A673 (cell line): ENCODE measurements at places on chromosomes 3 and 15. TPM values are rescaled to one million over a fixed set of nuclear protein-coding genes. Genes with fewer than 3 reads are reported as not detected.

The SLC22A13 gene
- 0.66 and 1.1 TPM in 2 replicates for total RNA-seq

The SCAANT1 gene
- total RNA-seq = not detected in 2 replicates

The PLSCR2 gene
- total RNA-seq = not detected in 2 replicates

The ITGA11 gene
- 0.17 and 0.45 TPM in 2 replicates for total RNA-seq

The AAGAB gene
- 54.8 and 55.1 TPM in 2 replicates for total RNA-seq

The TMEM43 gene
- total RNA-seq = 50.8 and 55.6 TPM in 2 replicates

The TMEM45A gene
- total RNA-seq = 3.4 and 5.0 TPM in 2 replicates

The NPAP1 gene
- total RNA-seq = not detected in 2 replicates

The MST1 gene
- total RNA-seq = 3.7 and 4.5 TPM in 2 replicates

The PARP15 gene
- not detected in 2 replicates for total RNA-seq

The GOLGA8R gene
- total RNA-seq = 0.90 and 1.2 TPM in 2 replicates

The SAMD7 gene
- total RNA-seq = not detected in 2 replicates

The TUSC7 gene
- not detected in 2 replicates for total RNA-seq

The MOBP gene
- total RNA-seq = 0.19 and 0.22 TPM in 2 replicates

The HIGD1A gene
- total RNA-seq = 40.9 and 50.6 TPM in 2 replicates

The FBXO40 gene
- total RNA-seq = not detected in 2 replicates

The MAGEL2 gene
- not detected in 2 replicates for total RNA-seq

The CPN2 gene
- not detected in 2 replicates for total RNA-seq

The NR2E3 gene
- total RNA-seq = not detected in 2 replicates

The UBAP1L gene
- 3.6 and 3.9 TPM in 2 replicates for total RNA-seq

The LRRC2 gene
- total RNA-seq = 0.24 and 0.28 TPM in 2 replicates

The HEG1 gene
- 31.8 and 34.3 TPM in 2 replicates for total RNA-seq

The SSUH2 gene
- 2.5 and 3.6 TPM in 2 replicates for total RNA-seq

The SCAP gene
- total RNA-seq = 43.4 and 48.2 TPM in 2 replicates

The UNC45A gene
- 74.4 and 77.7 TPM in 2 replicates for total RNA-seq

The GOLGA6L4 gene
- total RNA-seq = 1.5 and 2.4 TPM in 2 replicates

The GPR62 gene
- not detected in 2 replicates for total RNA-seq

The HHLA2 gene
- not detected in 2 replicates for total RNA-seq

The DOCK3 gene
- total RNA-seq = 0.47 and 0.59 TPM in 2 replicates

The CDHR4 gene
- 0.48 TPM in 1 of 2 replicates, not detected in the other for total RNA-seq

The DAZL gene
- total RNA-seq = not detected in 2 replicates

The CX3CR1 gene
- not detected in 2 replicates for total RNA-seq

The FBXW12 gene
- 0.55 and 0.60 TPM in 2 replicates for total RNA-seq

The GORASP1 gene
- total RNA-seq = 24.3 and 29.2 TPM in 2 replicates

The MCF2L2 gene
- 0.26 TPM in 1 of 2 replicates, not detected in the other for total RNA-seq

The PTH1R gene
- total RNA-seq = 1.2 and 1.7 TPM in 2 replicates

The SELENOT gene
- 99.4 and 108 TPM in 2 replicates for total RNA-seq

The PCSK6 gene
- total RNA-seq = 2.6 and 4.3 TPM in 2 replicates

The RYR3 gene
- not detected in 2 replicates for total RNA-seq

The KBTBD13 gene
- not detected in 2 replicates for total RNA-seq

The SYNM gene
- total RNA-seq = 2.6 and 2.7 TPM in 2 replicates

The CD200 gene
- total RNA-seq = not detected in 2 replicates

The DNAH12 gene
- not detected in 2 replicates for total RNA-seq
